ENCODE measurements at places on chromosomes 2 and 18. TPM values are rescaled to one million over a fixed set of nuclear protein-coding genes. Genes with fewer than 3 reads are reported as not detected.

DNA sequence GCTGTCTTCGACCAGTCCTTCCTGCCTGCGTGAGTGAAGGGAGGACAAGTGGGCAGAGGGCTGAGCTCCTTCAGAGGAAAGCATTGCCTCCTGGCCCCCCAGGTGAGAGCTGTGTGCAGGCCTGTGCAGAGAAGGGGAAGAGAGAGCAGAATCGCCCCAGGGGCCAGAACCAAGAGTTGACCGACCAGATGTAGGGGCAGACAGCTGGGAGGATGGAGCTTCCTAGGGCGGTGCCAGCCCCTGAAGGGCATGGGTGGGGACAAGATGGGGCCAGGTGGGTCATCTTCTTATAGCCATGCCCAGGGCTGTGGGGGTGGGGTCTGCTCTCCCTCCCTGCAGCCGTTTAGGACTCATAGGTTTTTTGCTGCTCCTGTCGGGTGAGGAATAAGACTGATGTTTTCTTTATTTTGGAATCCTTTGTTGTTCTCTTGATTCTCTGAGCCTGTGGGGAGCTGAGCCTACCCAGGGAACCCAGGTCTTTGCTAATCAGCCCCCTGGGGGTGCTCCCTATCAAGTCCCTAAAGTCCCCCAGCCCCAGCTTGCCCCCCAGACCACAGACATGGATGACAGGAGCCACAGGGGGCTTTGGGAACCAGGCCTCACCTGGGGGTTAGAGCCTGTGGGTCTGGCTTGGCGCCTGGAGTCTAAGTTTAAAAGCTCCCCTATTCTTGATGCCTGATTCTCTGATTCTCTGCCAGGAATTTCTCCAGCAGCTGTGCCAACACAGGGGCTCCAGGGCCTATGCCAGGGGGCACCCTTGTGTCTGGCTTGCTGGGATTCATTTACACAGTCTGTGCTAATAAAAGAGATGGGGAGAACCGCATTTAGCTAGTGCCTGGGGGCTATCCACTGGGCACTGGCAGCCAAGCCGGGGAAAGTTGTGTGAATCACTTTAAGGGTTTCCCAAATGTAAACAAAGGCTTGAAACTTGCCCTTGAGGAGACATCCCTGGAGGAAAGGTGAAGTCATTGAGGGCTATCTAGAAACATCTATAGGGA is 9.3 kb upstream of the EFHD1 start:
- peak; percentile 33 for DNase-seq

The TM4SF20 gene
- not detected for total RNA-seq

The OR6B2 gene
- total RNA-seq: not detected

The MYCN gene
- total RNA-seq: 0.49 TPM

The ABCB11 gene
- total RNA-seq: 0.15 TPM

The PLA2R1 gene
- total RNA-seq: 13.5 TPM

The BMP10 gene
- 0.31 TPM for total RNA-seq

GRCh38 chr2:196083601-196084000 is 15.0 kb upstream of the DNAH7 start:
- DNase-seq: no peak

- DNase-seq: no peak
Measured at GRCh38 chr18:54956506-54956905, 2.8 kb downstream of the CCDC68 start.

The AP1S3 gene
- 14.2 TPM for total RNA-seq

DNA sequence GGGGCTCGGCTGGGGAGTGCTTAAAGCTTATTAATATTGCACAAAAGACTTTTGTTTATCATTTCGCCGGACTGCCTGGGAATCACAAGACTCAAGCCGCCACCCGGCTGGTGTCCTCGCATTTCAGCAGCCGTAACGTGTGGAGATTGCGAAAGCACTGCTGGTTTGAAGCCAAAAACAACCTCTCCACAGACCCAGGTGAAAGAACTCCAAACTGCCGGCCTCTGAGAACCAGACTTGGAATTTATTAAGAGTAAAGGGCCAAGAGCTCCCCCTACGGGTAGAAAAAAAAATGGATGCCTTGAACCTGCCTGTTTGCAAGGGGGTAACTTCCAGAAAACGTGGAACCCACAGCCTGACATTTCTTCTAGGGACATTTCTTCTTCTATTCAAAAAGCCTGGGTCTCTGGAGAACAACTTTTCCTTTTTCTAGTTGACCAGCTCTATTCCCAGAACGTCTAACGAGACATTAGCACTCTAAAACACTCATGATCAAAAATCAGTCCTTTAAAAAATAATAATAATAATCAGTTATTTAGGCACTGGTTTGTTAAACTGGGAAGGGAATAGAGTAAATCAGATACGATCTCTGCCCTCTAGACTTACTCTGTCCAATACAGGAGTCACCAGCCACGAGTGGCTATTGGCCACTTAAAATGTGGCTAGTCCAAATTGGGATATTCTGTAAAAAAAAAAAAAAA is 216.3 kb downstream of the C1D start:
- peak; percentile 97 for DNase-seq
